ENCODE measurements at places on chromosomes 3 and 15.

DNA sequence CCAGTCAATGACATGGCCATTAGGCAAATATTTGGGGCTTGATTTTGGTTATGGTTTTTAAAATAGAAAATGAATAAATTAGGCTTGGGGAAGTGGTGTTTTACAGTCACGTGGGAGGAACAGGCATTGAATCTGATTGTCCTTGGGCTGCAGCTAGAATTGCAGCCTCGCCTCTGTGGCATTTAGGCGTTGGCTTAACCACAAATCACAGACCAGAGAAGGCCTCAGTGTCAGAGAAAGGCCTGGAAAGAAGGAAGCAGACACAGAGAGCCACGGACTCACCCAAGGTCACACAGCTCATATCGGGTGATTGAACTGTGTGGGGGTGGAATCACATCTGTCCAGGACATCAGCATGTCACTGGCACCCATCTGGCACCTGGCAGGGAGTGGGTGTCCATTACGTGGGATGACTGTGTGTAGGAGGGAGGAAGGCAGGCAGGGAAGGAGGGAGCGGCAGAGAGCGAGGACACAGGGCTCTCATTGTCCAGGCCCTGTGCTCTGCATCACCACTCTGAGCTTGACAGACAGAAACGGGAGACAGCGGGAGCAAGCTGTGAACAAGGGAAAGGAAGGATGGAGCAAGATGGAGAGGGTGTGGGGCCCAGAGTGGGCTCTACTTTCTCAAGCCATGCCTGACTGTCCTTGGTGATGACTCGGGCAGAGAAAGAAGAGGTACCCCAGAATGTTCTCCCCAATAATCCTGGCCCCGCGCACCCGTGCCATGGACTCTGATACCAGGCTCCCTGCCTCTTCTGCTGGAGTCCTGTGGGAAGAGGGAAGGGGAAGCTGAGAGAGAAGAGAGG, 186.4 kb downstream of the FAM43A start:
- DNase-seq, result no peak

DNA sequence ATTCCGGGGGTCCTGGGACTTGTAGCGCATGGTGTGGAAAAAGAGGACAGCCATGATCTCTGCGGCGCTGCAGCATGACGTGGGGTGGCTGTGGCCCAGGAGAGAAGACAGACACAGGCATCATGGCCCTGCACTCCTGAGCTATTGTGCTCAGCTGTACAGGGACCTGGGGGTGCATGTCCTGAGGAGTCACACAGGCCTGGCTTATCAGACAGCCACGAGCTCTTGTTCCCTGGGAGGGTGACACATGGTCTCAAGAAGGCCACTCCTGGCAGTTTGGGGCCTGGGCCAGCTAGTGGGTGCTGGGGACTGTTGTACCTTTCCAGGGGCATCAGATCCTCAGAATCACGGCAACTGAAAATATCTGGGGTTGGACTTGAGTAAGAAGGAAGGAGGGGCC, 13.7 kb downstream of the TKT start:
- DNase-seq, result no peak

DNA sequence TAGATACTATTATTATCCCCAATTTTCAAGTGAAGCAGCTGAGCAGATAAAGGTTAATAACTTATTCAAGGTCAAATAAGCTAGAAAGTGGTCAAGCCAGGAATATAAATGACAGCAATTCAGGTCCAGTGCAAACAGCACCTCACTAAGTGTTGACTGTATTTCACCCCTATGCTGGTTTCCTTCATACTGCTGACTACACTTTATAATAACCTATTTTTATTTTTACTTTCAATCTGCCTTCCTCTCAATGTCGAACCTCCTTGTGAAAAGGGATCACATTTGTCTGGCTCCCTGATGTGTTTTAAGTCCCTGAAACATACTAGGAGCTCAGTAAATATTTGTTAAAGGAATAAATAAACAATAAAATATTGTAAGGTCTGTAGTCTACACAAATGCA, 146.1 kb downstream of the NAALADL2 start:
- DNase-seq, result no peak

GRCh38 chr15:60972301-60972700, 256.8 kb downstream of the RORA start:
- no peak for DNase-seq

GRCh38 chr3:7518456-7518855, 657.5 kb downstream of the GRM7 start:
- no peak for DNase-seq

GRCh38 chr3:30102356-30102755, 504.0 kb upstream of the TGFBR2 start:
- DNase-seq, result no peak

DNA sequence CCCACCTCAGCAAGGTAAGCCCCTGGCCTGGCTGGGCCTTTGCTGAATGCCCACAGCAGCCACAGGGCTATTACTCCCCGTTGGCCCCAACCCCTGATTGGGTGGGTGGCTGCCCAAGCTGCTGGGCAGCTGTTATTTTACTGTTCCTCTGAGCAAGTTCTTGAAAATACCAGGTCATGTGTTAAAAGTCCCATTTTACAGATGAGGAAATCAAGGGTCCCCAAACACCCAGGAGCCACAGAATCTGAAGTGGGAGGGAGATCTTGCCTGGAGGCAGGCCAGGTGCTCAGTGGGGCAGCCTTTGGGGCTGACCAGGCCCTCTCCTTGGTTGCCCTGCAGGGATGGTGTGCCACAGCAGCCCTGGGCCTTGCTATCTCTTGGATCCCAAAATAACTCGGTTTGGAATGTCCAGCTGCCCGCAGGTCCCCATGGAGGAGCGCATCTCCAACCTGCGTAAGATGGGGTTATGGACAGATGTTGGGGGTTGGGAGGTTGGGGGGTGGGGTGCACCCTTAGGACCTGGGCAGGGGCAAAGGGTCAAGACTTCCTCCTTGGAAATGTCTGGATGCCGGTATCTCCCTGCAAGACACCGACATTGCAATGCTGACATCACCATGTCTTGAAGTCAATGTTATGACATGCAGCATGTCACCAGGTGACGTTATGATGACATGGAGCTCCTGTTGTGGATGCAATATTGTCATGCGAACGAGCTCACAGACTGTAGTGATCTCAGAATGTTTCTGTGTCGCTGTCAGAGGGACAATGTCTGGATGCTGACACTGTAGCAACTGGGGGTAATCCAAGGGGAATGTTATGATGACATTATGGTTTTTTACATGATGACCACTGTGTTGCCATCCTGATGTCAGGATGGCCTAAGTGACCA, 13.3 kb upstream of the CSPG4 start:
- no peak for DNase-seq

- no peak for DNase-seq
Measured at GRCh38 chr3:174035328-174035886, 637.9 kb downstream of the NLGN1 start.

DNA sequence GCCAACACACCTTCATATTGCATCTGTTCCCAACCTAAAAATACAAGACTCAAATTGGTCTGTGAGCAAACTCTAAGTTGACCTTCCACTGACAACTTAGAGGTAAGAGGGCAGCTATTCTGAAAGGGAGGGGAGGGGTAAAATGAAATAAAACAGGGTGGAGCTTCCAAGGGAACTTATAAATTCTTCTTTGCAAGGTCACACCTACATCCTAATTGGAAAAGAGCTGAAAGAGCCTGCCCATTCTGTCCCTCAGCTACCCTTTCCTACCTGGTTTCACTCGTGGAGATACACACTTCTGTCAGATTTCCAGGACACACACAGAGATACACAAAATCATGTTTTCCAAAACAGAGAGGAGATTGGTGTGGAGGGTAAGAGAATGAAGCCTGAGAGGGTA, 1.0 kb downstream of the ILDR1 start:
- no peak for DNase-seq

GRCh38 chr3:85877631-85878030, 918.8 kb downstream of the CADM2 start:
- no peak for DNase-seq

- no peak for DNase-seq
Measured at GRCh38 chr3:141127344-141128125, 76.4 kb downstream of the SPSB4 start.

DNA sequence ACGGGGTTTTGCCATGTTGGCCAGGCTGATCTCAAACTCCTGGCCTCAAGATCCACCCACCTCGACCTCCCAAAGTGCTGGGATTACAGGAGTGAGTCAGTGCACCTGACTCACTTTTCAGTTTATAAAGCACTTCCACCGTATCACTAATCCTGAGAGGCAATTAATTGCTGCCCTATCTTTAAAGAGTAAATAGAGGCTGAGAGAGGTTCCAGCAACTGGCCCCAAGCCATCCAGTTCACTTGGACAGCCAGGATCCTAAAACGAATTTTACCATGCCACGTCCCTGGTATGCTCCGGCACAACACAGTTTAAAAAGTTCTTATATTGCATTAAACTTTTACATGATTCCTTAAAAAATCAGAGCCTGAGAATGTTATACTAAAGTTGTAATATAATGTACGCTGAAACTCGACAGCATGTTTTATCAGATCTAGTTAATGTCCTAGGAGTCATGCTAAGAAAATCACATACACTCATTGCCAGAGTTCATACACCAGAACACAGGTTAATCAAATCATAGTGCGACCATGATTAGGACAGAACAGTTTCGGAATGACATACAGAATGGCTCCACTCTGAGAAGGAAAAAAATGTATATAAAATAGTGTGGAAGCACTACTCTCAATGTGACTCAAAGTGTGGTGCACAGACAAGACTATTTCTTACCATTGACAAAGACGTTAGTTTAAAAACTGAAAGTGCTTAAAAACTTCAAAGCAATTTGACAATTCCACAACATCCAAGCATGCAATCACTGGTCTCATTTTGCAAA, 125.4 kb downstream of the ULK4 start:
- no peak for DNase-seq

GRCh38 chr3:112531358-112531781, 30.4 kb downstream of the ATG3 start:
- no peak for DNase-seq

DNA sequence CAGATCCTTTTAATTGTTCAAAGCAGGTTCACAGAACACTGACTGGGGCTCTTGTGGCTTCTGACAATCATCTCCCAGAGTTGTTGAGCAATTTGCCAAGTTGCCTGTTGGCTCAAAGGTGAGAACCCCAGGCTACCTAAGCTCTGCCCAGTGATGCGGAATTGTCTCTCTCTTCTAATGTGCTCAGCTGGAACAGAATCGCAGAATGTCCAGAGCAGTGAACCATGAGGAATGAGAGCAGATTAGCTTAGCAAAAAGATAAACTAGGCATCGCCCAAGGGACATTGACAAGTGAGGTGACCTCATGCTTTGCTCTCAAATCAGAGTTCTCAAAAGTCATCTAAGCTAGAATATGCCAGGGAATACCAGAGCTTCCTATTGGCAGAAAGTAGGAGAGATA, 148.1 kb downstream of the WDR76 start:
- no peak for DNase-seq

- DNase-seq, result no peak
Measured at GRCh38 chr3:66665021-66665695, 164.3 kb upstream of the LRIG1 start.

- DNase-seq, result no peak
Measured at GRCh38 chr3:23822559-23822958, 16.8 kb downstream of the UBE2E1 start.

DNA sequence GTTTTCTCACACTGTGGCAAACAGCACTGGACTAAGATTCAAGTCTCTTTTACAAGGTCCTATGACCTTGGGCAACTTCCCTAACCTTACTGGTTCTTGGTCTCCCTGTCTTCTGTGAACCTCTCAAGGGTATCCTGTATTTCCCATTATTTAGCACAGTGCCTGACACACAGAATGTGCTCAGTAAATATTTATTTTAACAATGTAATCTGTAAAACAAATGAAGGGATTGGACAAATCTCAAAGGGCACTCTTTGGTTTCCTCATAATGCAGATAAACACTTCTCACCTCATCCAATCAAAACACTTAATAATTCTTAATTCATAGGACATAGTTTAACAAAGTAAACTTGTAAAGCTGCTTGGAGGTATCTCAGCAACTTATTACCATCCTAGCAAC, 12.8 kb downstream of the NUDT16 start:
- no peak for DNase-seq

DNA sequence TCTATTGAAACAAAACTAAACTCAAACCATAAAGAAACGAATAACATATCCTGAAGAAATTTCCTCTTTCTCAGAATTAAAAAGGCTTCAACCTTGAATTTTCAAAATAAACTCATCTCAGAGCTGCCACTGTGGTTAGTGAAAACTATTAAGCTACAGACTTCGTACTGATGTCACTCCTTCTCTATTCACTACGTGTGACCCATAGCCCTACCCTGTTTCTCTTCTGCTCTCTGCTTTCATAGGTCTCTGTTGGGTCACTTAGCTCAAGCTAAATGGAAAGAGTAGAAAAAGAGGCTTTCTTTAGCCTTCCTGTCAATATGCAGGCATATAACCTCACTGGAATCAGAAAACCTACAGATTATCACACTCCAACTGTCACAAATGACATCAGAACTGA, 126.6 kb upstream of the MME start:
- no peak for DNase-seq

- no peak for DNase-seq
Measured at GRCh38 chr3:8446845-8447244, 54.8 kb upstream of the LMCD1 start.

DNA sequence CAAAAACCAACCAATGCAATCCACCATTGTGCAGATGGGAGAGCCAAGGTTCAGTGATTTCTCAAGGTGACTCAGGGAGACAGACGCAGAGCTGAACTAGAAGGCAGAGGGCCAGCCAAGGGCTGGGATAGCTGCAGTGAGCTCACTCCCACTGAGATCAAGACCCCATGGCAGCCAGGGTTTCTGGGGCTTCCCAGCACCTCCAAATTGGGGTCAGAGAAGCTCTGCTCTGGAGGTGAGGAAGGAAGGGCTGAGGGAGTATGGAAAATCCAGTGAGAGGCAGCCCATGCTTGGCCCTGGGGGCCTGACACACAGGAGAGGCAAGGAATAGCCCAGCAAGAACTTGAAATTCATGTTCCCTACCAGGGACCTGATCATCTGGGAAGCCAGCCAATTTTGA, 61.0 kb downstream of the ISG20 start:
- no peak for DNase-seq

GRCh38 chr15:42024303-42024702, 3.5 kb upstream of the PLA2G4E start:
- DNase-seq, result no peak

GRCh38 chr3:177491296-177492032, 294.2 kb upstream of the TBL1XR1 start:
- DNase-seq, result no peak

GRCh38 chr3:61157414-61157813, 93.8 kb downstream of the FHIT start:
- no peak for DNase-seq

DNA sequence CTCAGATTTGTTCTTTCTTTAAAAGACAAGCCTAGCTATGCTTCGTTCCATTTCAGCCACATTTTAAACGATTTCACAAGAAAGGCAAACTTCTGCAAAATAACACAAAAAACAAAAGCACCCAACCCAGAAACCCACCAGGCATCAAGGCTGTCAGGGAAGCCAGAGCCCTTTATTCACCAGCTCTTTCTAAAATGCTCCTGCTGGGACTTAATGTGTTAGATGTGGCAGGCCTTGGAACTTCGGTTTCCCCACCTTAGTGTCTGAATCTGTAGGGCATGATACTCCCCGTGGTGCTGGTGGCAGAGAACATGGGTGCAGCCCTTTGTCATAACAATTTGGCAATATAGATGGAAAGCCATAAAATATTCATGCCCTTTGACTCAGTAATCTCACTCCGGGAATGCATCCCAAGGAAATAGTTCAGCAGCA, 56.8 kb upstream of the LCTL start:
- no peak for DNase-seq

All from GM12864 (cell line).